Germinal center (tissue), 1 donor: ENCODE measurements at places on chromosomes 16 and 17.
A peak's percentile ranks its signal among the peaks of the same experiment; 100 is the strongest.

GRCh38 chr17:50839591-50840310, 4.4 kb downstream of the WFIKKN2 start:
- DNase-seq = no peak

DNA sequence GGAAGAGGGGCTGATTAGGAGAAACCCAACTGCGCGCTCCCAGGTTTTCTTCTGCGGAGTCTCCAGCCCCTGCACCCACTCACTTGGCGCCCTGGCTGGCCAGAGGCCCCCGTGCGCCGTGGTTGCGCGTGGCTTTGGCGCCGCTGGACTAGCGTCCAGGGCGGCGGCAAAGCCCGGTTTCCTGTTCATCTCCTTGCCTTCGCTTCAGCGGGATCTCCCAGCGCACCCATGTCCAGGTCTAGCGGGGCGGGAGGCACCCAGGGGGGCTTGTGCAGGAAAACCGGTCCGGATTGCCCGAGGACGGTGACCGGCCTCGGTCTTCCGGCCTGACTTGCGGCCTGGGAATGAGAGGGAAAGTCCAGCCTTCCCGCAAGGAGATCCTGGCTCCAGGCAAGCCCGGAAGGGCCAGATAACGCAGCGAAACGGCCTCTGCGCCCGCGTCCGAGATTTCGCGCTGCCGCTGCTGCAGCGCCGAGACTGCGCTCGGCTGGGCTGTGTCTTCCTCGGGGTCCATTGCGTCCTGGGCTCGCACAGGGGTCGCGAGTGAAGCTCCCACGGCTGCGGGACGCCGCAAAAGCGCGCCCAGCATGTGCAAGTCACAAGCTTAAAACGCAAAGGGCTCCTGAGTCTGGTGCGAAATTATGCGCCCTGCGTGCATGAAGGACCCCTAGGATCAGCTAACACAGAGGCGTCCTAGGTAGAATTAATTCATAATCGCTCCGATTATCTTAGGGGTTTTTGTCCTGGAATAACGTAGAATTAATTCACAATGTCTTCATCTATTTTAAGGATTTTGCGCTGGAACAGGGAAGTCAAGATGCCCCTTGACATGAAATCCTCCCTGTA, 5.7 kb downstream of the FOXF1 start:
- DNase-seq = no peak

DNA sequence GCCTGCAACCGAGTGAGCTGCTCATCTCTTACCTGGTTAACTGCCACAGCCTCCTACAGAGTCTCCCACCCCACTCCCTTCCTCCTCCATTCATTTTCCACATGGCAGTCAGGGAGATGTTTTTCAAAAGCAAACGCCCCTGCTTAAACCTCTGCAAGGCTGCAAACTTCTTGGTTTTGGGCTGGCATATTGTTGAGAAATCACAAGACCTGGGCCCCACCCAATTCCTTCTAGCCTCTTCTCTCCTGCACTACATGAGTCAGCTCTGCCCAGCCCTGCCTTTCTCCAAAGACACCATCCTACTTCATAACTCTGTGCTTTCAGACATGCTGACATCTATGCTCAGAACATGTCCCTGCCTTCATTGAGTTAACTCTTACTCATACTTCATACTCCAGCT, 136.1 kb downstream of the SPACA3 start:
- DNase-seq = no peak

GRCh38 chr16:49459953-49460735, 86.5 kb downstream of the C16orf78 start:
- DNase-seq = no peak

DNA sequence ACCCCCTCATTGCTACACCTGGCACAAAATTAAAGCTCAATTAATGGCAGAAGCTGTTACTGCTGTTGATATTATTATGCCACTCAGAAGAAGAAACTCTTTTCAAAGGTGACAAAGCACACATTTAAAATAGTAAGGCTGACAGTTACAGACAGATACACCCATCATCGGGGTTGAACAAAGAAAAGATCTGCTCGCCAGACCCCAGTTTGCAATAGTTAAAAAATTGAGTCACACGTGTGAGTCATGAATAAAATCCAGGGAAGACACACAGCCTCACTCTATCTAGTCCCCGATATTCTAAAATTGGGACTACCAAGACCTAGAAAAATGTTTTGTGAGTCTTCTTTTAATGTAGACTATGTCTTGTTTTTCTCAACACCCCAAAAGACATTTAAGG, 330.0 kb upstream of the SOX9 start:
- DNase-seq = no peak

- peak; percentile 77 for DNase-seq
These were observed at the start of gene MXRA7 for GRCh38 chr17:76710863-76711611. Gene MXRA7, minus strand, starts transcription at chr17:76710965. Its CDS starts 19 bp downstream, at chr17:76710946.
